Fibroblast of skin of right biceps (primary cell): ENCODE measurements at places on chromosomes 6 and 20.

- DNase-seq: no peak
Observed at GRCh38 chr6:1695546-1696462, 86.1 kb downstream of the FOXC1 start.

- DNase-seq: no peak
Observed at GRCh38 chr6:1479601-1480221, 90.3 kb downstream of the FOXF2 start.

DNA sequence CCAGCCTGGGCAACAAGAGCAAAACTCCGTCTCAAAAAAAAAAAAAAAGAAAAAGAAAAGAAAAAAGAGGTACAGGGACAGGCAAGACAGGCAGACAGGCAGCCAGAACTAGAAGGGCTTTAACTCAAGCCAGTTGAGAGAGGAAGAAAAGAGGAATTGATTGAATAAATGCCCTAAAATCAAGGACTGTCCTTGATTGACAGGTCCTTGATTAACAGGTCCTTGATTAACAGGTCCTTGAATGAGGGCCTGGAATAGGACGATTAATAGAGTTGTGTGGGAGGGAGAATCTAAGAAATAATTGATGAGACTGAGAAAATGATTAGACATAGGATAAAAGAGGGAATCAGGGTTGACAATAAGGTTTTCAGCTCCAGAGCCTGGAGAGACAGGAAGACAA, 36.1 kb downstream of the ZC2HC1B start:
- no peak for DNase-seq

DNA sequence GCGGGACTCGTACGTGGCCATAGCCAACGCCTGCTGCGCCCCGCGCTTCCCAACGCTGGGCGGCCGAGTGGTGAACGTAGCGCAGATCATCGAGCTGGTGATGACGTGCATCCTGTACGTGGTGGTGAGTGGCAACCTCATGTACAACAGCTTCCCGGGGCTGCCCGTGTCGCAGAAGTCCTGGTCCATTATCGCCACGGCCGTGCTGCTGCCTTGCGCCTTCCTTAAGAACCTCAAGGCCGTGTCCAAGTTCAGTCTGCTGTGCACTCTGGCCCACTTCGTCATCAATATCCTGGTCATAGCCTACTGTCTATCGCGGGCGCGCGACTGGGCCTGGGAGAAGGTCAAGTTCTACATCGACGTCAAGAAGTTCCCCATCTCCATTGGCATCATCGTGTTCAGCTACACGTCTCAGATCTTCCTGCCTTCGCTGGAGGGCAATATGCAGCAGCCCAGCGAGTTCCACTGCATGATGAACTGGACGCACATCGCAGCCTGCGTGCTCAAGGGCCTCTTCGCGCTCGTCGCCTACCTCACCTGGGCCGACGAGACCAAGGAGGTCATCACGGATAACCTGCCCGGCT, 3.4 kb downstream of the SLC32A1 start:
- no peak for DNase-seq

DNA sequence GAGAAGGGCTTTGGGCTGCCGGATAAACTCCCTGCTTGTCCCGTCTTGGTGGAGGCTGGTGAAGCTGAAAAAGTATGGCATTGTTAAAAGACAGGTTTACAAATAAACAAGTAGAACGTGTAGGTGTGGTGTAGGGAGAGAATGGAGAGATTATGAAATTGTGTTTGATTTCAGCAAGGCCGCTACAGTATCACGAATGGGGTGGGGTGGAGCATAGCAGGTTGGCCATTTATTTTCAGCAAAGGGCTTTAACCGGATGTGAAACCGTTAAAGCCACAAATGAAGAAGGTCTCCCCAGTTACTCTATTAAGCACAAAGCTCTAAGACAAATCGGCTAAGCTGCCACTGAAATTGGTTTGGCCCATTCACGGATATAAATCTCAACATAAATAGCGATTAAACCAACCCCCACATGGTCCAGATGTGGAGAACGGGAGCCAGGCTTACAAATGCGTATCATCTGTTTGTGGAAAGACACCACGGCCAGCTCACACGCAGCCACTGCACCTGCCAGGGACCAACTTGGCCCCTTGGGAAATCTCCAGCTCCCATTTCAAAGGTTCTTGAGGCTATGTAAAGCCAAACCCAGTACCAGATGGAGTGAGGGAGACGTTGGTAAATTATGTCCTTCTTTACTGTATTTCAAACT, 94.0 kb downstream of the ZMYND8 start:
- DNase-seq: no peak

DNA sequence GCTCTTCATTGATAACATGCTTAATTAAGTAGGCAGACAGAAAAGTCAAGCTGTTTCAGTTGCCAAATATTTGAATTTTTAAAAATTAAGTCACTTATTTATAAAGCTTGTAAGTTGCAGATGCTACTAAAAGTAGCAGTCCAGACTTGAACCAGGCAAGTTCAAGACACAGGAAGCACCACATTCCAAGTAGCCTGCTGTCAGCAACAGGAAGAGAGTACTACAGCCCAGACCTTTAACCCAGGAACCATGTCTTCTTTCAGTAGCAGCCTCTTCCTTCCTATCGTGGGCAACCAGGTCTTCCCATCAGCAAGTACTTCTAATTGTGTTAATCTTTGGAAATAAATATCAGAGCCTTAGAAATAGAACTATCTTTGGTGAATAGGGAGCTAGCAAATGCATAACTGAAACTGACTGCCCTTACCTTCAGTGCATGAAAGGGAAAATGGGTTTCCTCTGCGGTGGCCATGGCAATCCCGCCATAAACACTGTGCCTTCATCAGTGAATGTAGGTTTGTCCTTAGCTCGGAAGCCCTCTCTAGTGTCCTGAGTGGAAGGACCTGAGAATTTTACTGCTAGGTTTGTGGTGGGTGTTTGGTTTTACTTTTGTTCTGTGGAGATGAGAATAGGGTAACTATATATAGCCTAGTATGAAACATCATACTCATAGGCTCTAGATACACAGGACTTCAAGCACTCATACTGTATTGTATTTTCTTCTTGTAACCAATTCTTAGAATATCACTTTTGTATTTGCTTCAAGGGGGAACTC, 95.6 kb downstream of the SYCP2 start:
- no peak for DNase-seq

DNA sequence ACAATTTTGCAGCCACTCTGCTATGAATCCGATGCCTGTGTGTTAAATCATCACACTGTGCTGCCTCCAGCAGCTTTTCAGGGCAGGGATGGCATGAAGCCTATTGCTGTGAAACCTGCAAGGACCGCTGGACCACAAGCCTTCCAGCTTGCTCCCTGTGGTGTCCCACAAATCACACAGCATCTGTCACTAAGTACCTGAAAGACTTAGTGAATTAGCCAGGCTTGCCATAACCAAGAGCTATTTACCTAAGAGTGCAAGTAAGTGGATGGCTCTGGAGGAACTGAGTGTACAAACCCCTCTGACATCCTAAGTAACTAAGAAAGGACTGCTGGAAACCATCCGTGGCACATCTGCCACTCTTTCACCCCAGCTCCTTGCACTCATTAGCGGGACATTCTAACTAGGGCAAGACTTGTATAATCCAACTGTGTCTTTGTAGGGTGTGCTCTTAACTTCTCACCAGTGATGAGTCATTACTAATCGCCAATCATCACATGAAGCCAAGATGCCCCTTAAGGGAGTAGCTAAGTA, 34.7 kb downstream of the FOXQ1 start:
- DNase-seq: no peak

DNA sequence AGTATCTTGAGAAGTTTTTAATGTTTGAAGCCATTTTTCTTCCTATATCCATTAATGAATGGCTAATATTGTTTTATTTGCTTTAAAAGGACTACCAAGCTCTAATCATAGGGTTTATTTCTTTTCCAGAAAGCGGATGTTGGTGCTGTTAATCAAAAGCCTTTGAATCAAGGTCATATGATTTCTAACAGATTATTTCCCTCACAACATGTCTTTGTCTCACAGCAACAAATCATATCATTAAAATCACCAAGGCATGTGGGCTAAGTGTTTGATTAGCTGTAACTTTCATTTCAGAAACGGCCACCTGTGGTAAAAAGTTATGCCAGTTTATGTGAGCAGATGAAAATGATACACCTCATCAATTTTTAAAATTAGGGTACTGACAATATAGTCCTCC, 21.7 kb downstream of the TRAF3IP2 start:
- DNase-seq: no peak

DNA sequence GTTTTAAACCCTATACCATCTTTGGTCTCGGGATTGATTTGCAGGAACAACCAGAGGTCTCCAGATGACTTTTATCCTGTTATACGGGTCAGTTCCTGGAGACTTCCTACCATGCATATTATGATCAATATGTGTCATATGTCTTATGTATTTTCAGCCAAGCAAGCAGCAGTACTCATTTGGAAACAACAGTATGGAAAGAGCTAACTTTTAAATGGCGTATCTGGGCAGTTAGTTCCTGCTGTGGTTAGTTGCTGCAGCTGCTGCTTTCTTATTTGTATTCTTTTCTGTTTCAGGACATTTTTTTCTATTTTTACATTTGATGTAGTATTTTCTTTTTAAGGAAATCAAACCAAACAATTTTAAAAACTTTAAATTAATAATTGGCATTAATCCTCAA, 207.5 kb downstream of the MANEA start:
- no peak for DNase-seq

- no peak for DNase-seq
Observed at GRCh38 chr6:56521454-56521853, 121.2 kb downstream of the DST start.

DNA sequence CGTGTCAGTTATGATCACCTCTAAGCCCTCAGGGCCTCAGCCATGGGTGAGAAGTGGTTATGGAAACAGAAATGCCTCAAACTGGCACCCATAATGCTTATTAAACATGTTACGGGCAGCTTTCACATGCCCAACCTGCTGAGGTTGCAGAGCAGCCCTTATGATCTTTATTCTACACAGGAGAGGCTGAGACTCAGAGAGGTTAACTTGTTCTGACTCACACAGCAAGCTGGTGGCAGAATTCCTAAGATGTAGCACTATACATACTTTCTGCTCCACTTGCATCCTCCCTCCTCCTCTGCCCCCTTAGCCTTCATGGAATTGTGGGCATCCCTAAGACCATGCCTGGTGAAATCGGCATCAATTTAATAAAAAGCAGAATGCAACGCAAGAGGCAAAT, 34.7 kb upstream of the IGF2R start:
- DNase-seq: no peak

GRCh38 chr6:4853782-4854511, 77.7 kb downstream of the CDYL start:
- peak; percentile 8 for DNase-seq

DNA sequence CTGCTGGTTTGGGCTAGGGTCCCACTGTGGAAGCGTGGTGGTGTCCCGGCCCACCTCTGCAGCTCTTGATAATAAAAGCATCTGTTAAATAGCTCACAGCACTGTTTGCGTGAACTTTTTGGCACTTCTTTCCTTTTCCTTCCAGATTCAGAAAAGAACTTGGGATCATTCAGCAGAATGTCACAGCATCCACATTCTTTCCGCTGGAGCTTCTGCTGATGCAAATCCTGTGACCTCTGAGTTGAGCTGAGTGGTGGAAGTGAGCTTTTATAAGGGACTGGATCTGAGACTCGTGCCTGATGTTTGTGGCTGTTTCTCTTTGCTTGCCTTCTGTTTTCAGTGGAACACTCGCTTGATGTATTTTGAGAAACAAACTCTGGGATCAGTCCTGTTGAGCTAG, 3.9 kb downstream of the OSBPL2 start:
- no peak for DNase-seq

- DNase-seq: no peak
Observed at GRCh38 chr6:45690846-45691245, 313.1 kb upstream of the SUPT3H start.
